ENCODE measurements at places on chromosomes 3 and 15. TPM values are rescaled to one million over a fixed set of nuclear protein-coding genes. Genes with fewer than 3 reads are reported as not detected.

KIF23 gene
- 14.0 TPM for total RNA-seq

RPL35A gene
- total RNA-seq: 701 TPM

SLC6A1 gene
- total RNA-seq: not detected

POLG gene
- total RNA-seq: 76.9 TPM

DNASE1L3 gene
- not detected for total RNA-seq

MFGE8 gene
- 24.2 TPM for total RNA-seq

TLR9 gene
- under 0.01 TPM for total RNA-seq

GOLGA8M gene
- not detected for total RNA-seq

C3orf20 gene
- not detected for total RNA-seq

ADAMTS7 gene
- total RNA-seq: 40.9 TPM

HDC gene
- not detected for total RNA-seq

HRG gene
- total RNA-seq: not detected

MCF2L2 gene
- total RNA-seq: 1.2 TPM

CD86 gene
- total RNA-seq: not detected

IL20RB gene
- total RNA-seq: 0.33 TPM

SPINT1 gene
- 3.2 TPM for total RNA-seq

APBA2 gene
- 19.0 TPM for total RNA-seq

YEATS2 gene
- 58.8 TPM for total RNA-seq

SPATA12 gene
- 0.33 TPM for total RNA-seq

WDR93 gene
- 0.10 TPM for total RNA-seq

ETV5 gene
- total RNA-seq: 55.9 TPM

MYO5C gene
- total RNA-seq: 36.7 TPM

CFAP100 gene
- total RNA-seq: not detected

PP2D1 gene
- not detected for total RNA-seq

TMEM62 gene
- 16.4 TPM for total RNA-seq
